Subcutaneous adipose tissue (tissue), 4 donors: ENCODE measurements at places on chromosomes 12 and 14. TPM values are rescaled to one million over a fixed set of nuclear protein-coding genes. Genes with fewer than 3 reads are reported as not detected.

Gene OR6C68
- not detected for total RNA-seq

Gene SLC6A12
- total RNA-seq: 0.38 TPM

Gene ERH
- total RNA-seq: 47.1 TPM

Gene MYBPC1
- total RNA-seq: 0.17 TPM

Gene ABCD2
- total RNA-seq: 14.1 TPM

Gene IQSEC3
- total RNA-seq: 0.66 TPM

Gene INSM2
- total RNA-seq: not detected

Gene MAP1LC3B2
- total RNA-seq: 1.5 TPM

Gene DCN
- 2,418 TPM for total RNA-seq

Gene TMTC2
- total RNA-seq: 11.3 TPM

Gene PRH1
- 36.4 TPM for total RNA-seq

Gene KCNK10
- not detected for total RNA-seq

Gene MDGA2
- not detected for total RNA-seq

Gene DNAI7
- total RNA-seq: 0.44 TPM

Gene ARHGEF40
- total RNA-seq: 43.5 TPM

Gene OTOGL
- 0.51 TPM for total RNA-seq

Gene KRT83
- not detected for total RNA-seq

Gene ASB8
- 23.8 TPM for total RNA-seq
